Activated CD4-positive, alpha-beta T cell treated with anti-CD3 and anti-CD28 coated beads, Interleukin-2, amount 50 U/mL, for 4 hours (primary cell): ENCODE measurements at places on chromosomes 12 and 14.

- DNase-seq, result no peak
Measured at GRCh38 chr14:37428954-37429353, 166.1 kb downstream of the FOXA1 start.

DNA sequence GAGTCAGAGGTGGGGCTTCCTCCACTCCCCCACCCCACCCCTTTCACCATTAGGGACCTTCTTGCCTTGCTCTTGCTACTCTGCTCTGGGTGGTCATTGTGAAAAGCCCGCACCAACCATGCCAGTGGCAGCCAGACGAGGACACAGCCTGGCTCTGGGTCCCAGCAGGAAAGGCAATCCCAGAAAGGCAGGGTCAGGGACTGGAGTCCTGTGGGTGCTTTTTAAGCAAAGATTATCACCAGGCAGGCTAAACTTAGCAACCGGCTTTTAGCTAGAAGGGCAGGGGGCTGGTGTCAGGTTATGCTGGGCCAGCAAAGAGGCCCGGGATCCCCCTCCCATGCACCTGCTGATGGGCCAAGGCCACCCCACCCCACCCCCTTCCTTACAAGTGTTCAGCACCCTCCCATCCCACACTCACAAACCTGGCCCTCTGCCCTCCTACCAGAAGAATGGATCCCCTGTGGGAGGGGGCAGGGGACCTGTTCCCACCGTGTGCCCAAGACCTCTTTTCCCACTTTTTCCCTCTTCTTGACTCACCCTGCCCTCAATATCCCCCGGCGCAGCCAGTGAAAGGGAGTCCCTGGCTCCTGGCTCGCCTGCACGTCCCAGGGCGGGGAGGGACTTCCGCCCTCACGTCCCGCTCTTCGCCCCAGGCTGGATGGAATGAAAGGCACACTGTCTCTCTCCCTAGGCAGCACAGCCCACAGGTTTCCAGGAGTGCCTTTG, 1.2 kb upstream of the GAPDH start:
- no peak for DNase-seq

DNA sequence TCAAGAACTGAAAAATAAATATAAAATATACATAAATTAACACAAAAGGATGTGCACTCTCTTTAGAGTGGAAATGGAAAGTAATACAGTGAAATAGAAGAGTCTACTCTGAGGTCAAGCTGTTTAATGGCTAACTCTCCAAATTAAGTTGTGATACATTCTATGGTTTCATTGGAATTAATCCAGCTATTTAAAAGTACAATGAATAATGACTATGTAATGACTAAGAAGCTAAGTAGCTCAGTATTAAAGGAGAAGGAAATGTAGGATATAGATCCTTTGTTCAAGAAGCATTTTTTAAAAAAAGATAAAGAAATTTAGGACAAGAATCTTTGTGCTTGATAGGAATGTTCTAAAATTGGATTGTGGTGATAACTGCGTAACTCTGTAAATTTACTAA, 85.3 kb downstream of the LRP6 start:
- no peak for DNase-seq

GRCh38 chr14:102424520-102424919, 61.8 kb downstream of the TECPR2 start:
- no peak for DNase-seq

GRCh38 chr14:104639885-104640548, 35.4 kb upstream of the TMEM179 start:
- DNase-seq, result peak; percentile 24

GRCh38 chr12:1838205-1838993, 18.0 kb downstream of the LRTM2 start:
- DNase-seq, result no peak

DNA sequence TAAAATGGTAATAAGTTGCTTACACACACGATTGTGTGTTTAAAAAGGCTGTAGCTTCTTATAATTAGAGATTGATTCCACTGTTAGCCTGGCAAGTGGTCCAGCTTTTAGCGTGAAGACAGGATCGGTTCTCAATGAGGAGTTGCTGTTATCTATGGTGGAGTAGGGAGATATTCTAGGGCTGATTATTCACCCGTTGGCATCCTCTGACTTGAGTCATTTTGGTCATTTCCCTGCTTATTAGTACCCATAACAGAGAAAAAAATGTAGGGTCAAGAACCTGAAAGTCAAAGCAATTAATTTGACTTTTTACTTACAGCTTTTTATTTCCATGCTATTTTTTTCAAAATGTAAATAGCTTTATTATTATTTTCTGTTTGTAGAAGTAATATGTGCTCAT, 76.0 kb downstream of the KCNK13 start:
- no peak for DNase-seq

DNA sequence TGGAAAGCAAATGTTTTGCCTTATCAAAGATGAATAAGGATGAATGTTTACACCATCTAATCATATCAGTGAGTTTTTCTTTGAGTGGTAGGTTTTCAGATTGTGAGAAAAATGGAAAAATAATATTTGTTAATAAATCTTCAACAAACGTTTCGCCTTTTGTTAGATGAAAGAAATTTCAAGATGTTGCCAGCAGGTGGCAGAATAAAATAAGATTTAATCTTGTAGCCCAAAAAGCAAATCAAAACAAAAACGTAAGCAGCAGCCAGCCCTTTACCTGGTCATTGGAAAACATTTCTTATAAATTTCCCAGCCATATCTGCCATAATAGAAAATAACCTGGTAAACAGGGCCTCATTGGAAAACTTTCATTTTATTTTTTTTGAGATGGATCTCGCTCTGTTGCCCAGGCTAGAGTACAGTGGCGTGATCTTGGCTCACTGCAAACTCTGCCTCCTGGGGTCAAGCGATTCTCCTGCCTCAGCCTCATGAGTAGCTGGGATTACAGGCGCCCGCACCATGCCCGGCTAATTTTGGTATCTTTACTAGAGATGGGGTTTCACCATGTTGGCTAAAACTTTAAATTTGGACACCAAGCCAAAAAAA, 15.4 kb upstream of the TMEM120B start:
- no peak for DNase-seq

GRCh38 chr14:91396959-91397815, 20.4 kb downstream of the CCDC88C start:
- no peak for DNase-seq
